GM12878 (cell line): ENCODE measurements at places on chromosomes 1 and 21. TPM values are rescaled to one million over a fixed set of nuclear protein-coding genes. Genes with fewer than 3 reads are reported as not detected.

INAVA gene
- 14.0 and 14.8 TPM in 2 replicates for total RNA-seq

- DNase-seq: no peak
Measured at GRCh38 chr1:203631946-203632345, 5.3 kb downstream of the ATP2B4 start.

GRCh38 chr21:34279883-34280282 lies 83.9 kb upstream of the KCNE2 start:
- no peak for DNase-seq

DNA sequence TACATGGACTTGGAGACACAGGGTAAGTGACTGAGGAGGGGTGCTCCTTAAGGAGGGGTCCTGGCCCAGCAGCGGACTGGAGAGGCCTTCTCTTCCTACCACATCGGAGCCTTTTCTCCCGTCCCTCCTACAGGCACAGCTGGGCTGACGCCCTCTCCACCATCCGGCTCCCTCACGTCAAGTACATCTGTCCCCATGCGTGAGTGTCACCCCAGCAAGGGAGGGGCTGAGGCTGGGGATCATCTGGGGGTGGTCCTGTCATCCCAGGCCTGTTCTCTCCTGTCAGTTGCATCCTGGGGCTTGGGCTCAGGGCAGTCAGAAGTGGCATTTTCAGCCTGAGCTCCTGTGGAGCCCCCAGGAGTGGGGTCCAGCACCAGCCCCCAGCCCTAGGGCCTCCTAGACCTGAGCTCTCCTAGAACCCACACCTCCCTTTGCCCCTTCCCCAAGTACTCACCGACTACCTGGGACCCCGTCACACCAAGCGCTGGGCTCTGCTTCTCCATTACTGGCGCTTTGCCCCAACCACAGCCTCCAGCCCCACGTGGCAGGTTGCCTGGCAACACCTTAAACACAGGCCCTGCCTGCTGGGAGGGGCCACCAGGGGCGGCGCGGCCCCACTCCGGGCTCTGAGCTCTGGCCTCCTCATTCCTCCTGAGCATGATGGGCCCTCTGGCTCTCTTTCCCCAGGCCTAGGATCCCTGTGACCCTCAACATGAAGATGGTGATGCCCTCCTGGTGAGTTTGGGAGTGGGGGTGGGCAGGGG lies 2.3 kb downstream of the LYPLA2 start:
- DNase-seq: no peak
